ENCODE measurements at places on chromosomes 12 and 14.

- DNase-seq: no peak
Measured at GRCh38 chr14:24397639-24398292, 1.0 kb upstream of the NYNRIN start.

- no peak for DNase-seq
Measured at GRCh38 chr12:110565894-110566871, 16.9 kb downstream of the PPTC7 start.

- no peak for DNase-seq
Measured at GRCh38 chr14:51069055-51069454, 25.9 kb downstream of the TRIM9 start.

DNA sequence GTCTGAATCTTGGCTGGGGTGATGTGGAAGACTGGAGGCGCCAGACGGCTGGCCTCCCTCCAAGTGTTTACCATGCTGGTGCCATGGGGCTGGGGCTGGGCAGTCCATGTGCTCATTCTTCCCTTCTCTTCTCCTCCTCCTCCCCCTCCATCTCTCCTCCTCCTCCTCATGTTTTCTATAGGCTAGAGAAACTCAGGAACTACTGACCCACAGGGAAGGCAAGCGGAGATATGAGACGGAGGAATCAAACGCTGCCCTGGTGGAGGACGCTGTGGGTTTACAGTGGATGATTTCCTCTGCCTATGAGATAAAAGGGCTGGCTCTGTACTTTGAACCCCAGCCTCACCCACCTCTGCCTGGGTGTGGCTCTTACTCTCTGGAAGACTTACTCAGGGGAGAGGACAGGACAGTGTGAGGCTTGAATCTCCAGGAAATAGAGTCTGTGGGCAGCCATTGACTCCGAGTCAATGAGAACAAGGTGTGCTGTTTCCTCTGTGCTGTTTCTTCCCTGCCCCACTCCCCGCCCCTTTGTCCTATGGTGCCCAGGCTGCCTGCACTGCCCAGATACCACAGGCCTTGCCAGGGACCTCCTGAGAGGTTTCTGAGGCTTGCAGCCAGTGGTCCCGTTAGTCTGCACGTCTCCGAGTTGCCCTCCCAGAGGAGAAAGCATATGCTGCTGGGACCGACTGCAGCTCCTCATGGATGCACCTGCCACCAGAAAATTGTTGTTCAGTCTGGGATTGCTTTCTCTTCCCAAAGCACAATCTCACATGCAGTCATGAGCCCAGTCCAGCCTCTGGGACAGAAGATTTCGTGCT is 132.6 kb upstream of the ARHGAP5 start:
- DNase-seq: no peak

- DNase-seq: no peak
Measured at GRCh38 chr12:102172436-102172835, 25.2 kb downstream of the PMCH start.

- no peak for DNase-seq
Measured at GRCh38 chr12:64782191-64782876, 23.1 kb upstream of the GNS start.
